ENCODE measurements at places on chromosomes 3 and 15.

DNA sequence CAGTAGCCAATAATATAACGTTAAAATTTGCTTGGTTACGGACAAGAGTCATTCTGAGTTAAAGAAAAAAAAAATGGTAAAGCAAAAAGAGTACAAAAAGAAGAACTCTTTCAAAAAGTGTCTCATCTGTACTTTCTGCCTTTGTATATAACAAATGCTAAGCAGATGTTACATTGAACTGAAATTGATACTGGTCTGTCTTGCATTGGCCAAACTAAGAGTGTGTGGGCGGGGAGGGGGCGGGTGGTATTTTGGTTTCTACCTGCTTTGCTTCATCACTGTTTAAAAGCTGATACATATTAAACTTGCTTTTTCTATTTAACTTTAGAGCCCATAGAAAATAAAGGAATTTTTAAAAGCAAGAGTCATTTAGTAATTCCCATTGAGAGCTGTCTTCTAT, 215.0 kb upstream of the THBS1 start:
- H3K4me3 ChIP-seq = no peak overlapping the region
- H3K36me3 ChIP-seq = no peaks in the 10 kb centered on the region
- peaks cover 5% of the 10 kb centered on the region for H3K27me3 ChIP-seq
- no peaks in the 10 kb centered on the region for H3K4me1 ChIP-seq
- H3K27ac ChIP-seq = no peak overlapping the region

DNA sequence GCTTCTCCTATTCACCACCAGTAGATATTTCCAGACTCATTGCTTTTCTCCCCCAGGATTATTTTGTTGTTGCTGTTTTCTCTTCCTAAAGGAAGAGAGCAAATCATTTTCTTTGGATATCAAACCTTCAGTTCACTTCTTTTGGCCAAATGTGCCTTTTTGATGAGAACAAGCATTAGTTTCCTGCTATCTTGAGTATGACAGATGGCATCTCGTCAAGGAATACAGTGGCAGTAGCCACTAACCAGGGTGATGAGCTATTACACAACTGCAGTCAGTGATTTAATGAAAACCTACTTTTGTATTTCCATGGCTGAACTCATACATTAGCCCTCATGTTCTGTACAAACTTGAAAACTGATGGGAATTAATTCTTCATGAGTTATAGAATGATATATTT, 354.6 kb downstream of the CADM2 start:
- no peaks in the 10 kb centered on the region for H3K4me1 ChIP-seq
- H3K4me3 ChIP-seq = no peak overlapping the region
- peaks cover 2% of the 10 kb centered on the region for H3K27me3 ChIP-seq
- no peaks in the 10 kb centered on the region for H3K36me3 ChIP-seq
- no peak for DNase-seq

DNA sequence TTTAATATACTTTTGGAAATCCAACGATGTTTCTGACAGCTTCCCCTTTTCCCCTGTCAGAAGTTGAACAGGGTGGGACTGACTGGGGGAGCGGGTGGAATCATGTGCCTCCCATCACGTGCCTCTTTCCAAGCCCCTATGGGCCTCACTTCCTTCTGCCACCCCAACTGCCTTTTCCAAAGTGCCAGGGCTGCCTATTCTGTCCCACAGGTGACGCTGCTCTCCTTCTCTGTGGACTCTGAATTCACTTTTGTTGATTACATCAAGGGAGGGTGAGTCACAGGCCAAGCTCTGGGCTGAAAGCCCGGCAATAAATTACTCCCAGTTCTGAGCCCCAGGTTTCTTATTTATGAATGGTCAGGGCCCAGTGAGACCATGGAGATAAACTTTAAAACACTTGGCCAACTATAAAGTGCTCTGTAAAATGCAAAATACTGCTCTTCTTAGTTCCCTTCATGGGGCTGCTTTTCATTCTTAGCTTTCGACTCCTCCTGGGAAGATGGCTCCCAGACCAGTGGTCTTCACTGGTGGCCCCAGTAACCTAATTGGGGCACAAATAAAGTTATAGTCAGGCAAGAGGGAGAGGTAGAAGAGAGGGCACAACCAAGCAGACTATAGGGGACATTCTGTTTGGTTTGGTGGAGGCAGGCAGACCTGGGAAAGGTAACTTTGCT, 12.3 kb downstream of the CPNE9 start:
- peak; percentile 21 for DNase-seq
- peaks cover 3% of the 10 kb centered on the region for H3K27me3 ChIP-seq
- H3K36me3 ChIP-seq = no peaks in the 10 kb centered on the region
- no peak overlapping the region for H3K27ac ChIP-seq

- H3K27ac ChIP-seq = peak overlapping the region; percentile 94
- H3K4me1 ChIP-seq = peaks cover 84% of the 10 kb centered on the region
- H3K27me3 ChIP-seq = peaks cover 4% of the 10 kb centered on the region
- H3K4me3 ChIP-seq = peak overlapping the region; percentile 81
Measured at GRCh38 chr3:17023006-17023664, 138.4 kb downstream of the PLCL2 start.

DNA sequence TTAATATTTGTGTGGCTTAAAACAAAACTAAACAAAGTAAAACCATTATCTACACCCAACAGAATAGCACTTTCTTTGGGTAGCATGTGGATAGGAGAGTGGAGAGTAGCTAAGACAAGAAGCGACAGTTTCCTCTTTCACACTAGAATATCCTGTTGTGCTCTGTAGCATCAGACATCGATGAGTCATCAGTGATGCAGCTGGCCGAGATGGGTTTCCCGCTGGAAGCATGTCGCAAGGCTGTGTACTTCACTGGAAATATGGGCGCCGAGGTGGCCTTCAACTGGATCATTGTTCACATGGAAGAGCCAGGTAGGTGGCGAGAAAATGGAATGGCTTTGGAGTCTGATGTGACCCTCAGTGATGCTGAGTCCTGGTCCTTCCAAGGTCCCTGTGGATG, 108.1 kb downstream of the USP13 start:
- no peaks in the 10 kb centered on the region for H3K4me1 ChIP-seq
- H3K27me3 ChIP-seq = no peaks in the 10 kb centered on the region
- H3K36me3 ChIP-seq = peaks cover 25% of the 10 kb centered on the region
- no peak overlapping the region for H3K27ac ChIP-seq
- no peak for DNase-seq

DNA sequence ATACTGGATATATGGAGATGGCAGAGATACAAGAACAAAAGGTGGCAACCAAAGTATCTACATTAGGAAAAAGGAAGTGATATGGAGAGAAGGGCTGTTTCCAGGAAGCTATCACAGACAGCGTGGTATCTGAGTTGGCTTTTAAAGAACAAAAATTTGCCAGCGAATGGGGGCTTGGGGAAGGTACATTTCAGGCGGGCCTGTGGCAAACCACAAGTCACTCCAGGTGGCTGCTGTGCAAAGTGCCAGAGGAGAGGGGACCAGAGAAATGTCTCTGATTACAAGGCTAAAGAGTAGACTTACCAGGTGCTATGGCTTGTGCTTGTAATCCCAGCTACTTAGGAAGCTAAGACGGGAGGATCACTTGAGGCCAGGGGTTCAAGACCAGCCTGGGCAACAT, 91.1 kb downstream of the MSL2 start:
- peaks cover 11% of the 10 kb centered on the region for H3K36me3 ChIP-seq
- H3K27ac ChIP-seq = no peak overlapping the region
- H3K4me3 ChIP-seq = no peak overlapping the region
- no peak for DNase-seq
- no peaks in the 10 kb centered on the region for H3K4me1 ChIP-seq
- no peaks in the 10 kb centered on the region for H3K27me3 ChIP-seq

DNA sequence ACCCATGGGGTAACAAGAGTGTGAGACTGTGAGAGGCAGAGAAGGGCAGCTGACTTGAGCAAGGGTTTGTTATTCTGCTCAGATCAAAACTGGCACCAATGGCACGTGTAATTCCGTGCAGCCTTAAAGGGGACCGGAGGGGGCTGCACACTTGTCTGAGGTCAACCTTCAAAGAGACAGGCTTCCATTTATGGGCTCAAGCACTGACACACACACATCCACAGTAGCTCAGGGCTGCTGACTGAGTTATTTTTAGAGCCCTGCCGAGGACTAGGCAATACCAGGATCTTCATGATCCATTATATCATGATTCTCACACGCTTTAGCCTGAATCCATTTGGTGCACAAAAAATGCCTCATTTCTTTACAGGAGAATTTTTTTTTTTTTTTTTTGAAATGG, 20.6 kb upstream of the SPTBN5 start:
- H3K4me3 ChIP-seq = no peak overlapping the region
- DNase-seq = no peak
- H3K27ac ChIP-seq = no peak overlapping the region
- peaks cover 11% of the 10 kb centered on the region for H3K4me1 ChIP-seq
- H3K36me3 ChIP-seq = peaks cover 4% of the 10 kb centered on the region

DNA sequence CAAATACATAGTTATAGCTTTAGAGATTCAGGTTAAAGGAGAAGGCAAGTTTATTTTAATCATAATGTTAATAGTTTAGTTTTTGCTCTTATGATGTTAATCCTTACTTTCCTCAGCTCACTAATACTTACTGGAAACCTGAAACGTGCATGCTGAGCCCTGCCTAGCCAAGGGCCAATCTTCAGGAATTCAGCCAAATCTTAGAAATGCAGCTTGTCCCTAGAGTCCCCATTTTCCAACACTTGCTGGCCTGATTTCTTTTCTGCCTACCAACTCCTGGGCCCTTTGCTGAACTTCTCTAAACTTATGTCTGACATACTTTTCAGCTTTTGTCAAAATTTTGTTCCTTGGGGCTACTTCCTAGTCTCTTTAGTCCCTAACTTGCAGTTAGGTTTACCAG, 22.8 kb downstream of the BCHE start:
- no peak for DNase-seq
- no peaks in the 10 kb centered on the region for H3K4me1 ChIP-seq
- no peaks in the 10 kb centered on the region for H3K36me3 ChIP-seq
- H3K27me3 ChIP-seq = no peaks in the 10 kb centered on the region

GRCh38 chr3:48634661-48635221, 520 bp downstream of the SLC26A6 start:
- H3K4me1 ChIP-seq = peaks cover 27% of the 10 kb centered on the region
- peak overlapping the region; percentile 92 for H3K4me3 ChIP-seq
- no peak for DNase-seq
- H3K27ac ChIP-seq = peak overlapping the region; percentile 24
- H3K27me3 ChIP-seq = no peaks in the 10 kb centered on the region
- H3K36me3 ChIP-seq = peaks cover 4% of the 10 kb centered on the region

DNA sequence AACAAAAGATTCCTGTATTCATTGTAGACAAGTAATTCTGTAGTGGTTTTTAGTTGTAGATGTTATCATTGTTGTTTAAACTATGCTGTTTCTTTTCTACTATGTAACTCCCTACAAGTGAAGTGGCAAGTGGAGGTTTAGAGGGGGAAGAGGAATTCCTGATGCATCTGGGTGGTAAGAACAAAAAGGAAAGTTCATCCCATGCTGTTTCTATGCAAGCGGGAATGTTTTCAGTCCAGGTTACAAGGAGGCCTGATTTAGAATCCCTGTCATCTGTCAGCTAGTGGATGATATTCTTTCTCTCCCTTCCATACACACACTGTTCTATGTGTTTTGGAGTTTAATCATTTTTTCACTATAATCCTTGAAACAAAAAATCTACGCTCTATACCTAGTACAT, 67.4 kb downstream of the IMPG2 start:
- H3K27ac ChIP-seq = no peak overlapping the region
- no peaks in the 10 kb centered on the region for H3K4me1 ChIP-seq
- no peak overlapping the region for H3K4me3 ChIP-seq
- DNase-seq = no peak

DNA sequence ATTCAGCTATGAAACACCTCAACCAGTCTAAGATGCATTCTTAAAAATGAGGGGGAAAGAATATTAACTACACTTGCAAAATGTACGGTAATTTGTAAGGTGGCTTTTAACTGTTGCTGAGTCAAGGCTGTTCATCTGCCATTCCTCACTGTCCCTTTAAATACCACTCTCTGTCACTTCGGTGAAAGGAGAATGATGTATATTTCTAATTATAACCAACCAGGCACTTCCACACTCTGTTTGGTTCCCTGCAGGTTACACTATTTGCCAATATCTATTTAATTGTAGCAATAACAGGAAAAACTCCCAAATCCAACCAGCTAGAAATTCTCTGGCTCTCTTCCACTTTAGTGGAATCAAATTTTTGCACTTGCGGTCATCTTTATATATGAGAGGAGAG, 70.5 kb upstream of the SLCO3A1 start:
- H3K4me1 ChIP-seq = no peaks in the 10 kb centered on the region
- DNase-seq = no peak
- peaks cover 5% of the 10 kb centered on the region for H3K27me3 ChIP-seq
- no peak overlapping the region for H3K27ac ChIP-seq
- no peaks in the 10 kb centered on the region for H3K36me3 ChIP-seq

GRCh38 chr3:106530367-106530766, 661.6 kb upstream of the CBLB start:
- H3K27me3 ChIP-seq = peaks cover 2% of the 10 kb centered on the region
- H3K4me1 ChIP-seq = peaks cover 9% of the 10 kb centered on the region
- DNase-seq = no peak
- no peak overlapping the region for H3K4me3 ChIP-seq
- no peak overlapping the region for H3K27ac ChIP-seq
- no peaks in the 10 kb centered on the region for H3K36me3 ChIP-seq

- H3K36me3 ChIP-seq = no peaks in the 10 kb centered on the region
- H3K27ac ChIP-seq = no peak overlapping the region
- DNase-seq = no peak
- peaks cover 20% of the 10 kb centered on the region for H3K4me1 ChIP-seq
- peak overlapping the region; percentile 25 for H3K4me3 ChIP-seq
- peaks cover 12% of the 10 kb centered on the region for H3K27me3 ChIP-seq
Measured at GRCh38 chr3:125212091-125212508, 448 bp downstream of the SLC12A8 start.

- H3K27me3 ChIP-seq = peaks cover 2% of the 10 kb centered on the region
- H3K36me3 ChIP-seq = no peaks in the 10 kb centered on the region
- no peak for DNase-seq
- no peak overlapping the region for H3K4me3 ChIP-seq
- no peaks in the 10 kb centered on the region for H3K4me1 ChIP-seq
Measured at GRCh38 chr3:58998476-58999117, 51.2 kb downstream of the CFAP20DC start.

- no peak overlapping the region for H3K4me3 ChIP-seq
- H3K36me3 ChIP-seq = no peaks in the 10 kb centered on the region
- no peaks in the 10 kb centered on the region for H3K4me1 ChIP-seq
- H3K27ac ChIP-seq = no peak overlapping the region
Measured at GRCh38 chr3:80017369-80017768, 249.6 kb upstream of the ROBO1 start.

DNA sequence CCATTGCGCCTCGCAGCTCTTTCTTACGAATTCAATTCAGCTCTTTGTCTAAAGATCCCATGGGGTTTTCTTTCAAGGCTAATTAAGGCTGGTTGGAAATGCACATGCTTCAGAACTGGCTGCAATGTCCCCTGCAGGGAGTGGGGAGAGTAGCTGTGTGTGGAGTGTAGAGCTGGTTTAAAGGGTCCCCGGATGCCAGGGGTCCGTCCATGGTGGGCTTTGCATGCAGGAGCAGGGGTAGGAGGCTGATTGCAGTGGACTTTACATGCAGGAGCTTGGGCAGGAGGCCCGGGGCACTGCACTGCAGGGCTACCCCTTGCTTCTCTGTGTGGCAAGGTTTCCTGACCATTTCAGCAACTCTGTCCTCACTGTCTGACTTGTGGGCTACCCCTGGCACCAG, 261.6 kb upstream of the LYSMD4 start:
- no peak overlapping the region for H3K27ac ChIP-seq
- H3K36me3 ChIP-seq = no peaks in the 10 kb centered on the region
- no peaks in the 10 kb centered on the region for H3K4me1 ChIP-seq
- no peak overlapping the region for H3K4me3 ChIP-seq
- DNase-seq = no peak
- peaks cover 16% of the 10 kb centered on the region for H3K27me3 ChIP-seq
